Fibroblast of the aortic adventitia (primary cell): ENCODE measurements at places on chromosomes 13 and 19. TPM values are rescaled to one million over a fixed set of nuclear protein-coding genes. Genes with fewer than 3 reads are reported as not detected.
A peak's percentile ranks its signal among the peaks of the same experiment; 100 is the strongest.

The GPR108 gene
- total RNA-seq, result 32.5 and 33.4 TPM in 2 replicates

The OVOL3 gene
- not detected in 2 replicates for total RNA-seq

DNA sequence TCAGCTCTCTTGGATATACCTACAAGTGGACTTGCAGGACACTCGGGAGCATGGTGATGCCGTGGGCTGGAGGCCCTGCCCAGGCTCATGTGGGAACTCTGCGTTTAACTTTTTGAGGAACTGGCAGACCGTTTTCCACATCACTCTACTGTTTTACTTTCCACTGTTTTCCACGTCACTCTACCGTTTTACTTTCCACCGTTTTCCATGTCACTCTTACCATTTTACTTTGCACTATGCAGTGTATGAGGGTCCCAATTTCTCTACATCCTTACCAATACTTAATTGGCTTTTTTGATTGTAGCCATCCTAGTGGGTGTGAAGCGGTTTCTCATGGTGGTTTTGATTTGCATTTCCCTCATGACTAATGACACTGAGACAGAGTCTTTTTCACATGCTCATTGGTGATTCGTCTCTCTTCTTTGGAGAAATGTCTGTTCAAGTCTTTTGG, 40.5 kb downstream of the GATAD2A start:
- no peak for DNase-seq

GRCh38 chr19:16068696-16069259, 7.5 kb upstream of the TPM4 start:
- DNase-seq, result no peak

DNA sequence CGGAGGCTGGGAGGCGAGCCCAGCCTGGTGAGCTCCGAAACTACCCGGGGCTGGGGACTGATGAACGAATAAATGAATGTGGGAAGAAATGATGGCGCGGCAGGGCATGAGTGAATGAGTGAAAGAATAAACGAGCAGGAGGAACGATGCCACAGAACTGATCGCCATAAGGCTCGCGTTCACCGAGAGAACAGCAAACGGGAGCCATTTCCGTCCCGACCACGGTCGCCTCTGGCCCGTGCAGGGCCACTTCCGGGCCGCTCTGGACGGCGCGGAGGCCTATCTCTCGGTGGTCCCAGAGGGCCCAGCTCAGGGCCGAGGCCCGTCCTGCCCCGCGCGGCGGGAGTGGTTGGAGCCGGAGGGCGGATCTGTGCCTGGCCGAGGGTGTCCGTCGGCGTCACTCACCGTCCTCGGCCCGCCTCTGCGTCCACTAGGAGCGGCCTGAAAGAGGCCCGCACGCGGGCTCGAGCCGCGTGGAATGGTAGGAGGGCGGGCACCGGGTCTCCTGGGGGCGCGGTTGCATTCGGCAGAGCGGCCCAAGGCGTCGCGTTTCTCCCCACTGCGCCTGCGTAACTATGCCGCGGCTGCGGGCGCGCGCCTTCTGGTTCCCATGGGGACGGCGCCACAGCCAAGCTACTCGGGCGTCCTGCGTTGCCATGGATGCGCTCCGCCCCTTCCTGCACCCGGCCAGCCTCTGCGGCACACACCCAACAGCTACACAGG, at the start of gene ZNF497:
TSS of gene ZNF497 (minus strand) at position 480 of the 723 bp plus-strand sequence. CDS start 5,116 bp downstream, outside the sequence.
- DNase-seq, result peak; percentile 95

GRCh38 chr13:44703371-44703770, 127.2 kb upstream of the TSC22D1 start:
- no peak for DNase-seq

DNA sequence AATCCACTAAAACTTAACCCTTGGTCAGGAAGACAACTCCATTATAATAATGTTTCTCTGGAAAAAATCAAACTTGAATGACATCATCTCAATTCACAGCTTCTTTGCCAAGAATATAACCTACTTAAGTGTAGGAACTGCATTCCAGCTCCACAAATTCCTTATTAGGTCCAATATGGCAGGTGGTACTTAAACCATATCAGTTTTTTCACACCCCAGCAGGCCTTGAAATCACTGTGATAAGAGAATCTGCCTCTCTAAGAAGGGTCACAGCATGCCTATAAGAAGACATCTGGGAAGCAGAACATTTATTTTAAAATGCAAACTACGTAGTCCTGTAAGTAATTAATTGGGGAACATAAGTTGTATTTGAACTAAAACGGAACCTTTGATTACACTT, 687.8 kb downstream of the DIAPH3 start:
- DNase-seq, result no peak

DNA sequence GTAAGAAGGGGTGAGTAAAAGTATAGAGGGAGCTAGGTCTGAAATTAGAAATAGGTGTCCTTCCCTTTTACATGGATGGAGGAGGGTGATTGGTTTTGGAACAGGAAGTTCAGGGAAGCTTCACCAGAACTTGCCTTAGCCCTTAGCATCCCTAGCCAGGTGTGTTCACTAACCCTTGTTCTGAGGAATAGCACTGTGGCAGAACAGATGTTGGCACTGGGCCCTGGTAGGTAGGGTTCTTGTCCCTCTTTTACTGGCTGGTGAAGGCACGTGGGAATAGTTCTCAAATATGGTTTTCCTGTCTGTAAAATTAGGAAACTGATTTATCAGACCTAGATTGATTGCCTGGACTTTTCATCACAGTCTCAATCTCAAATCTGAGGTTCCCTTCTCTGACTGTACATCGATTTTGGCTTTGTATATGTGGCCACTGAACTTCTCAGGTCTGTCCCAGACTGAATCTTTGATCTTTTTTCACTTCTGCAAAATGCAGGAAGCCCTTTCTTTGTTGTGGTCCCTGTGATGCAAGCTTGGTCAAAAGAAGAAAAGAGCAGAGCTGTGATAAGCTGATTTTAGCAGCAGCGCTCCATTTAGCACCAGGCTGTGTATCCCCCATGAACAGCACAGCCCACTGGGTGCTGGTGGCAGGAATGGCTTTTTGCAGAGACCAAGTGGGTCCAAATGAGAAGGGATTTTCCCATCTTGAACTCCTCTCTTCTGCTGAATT, 86.2 kb upstream of the HTR2A start:
- no peak for DNase-seq
